T-helper 2 cell treated with Interferon-gamma antibody and Interleukin-4, amounts not matched to agents 5 μg/mL and 100 μg/mL, for 36 hours (primary cell): ENCODE measurements at places on chromosomes 3 and 15.

GRCh38 chr3:51968883-51969678 lies 1.8 kb upstream of the PCBP4 start:
- DNase-seq: no peak

- no peak for DNase-seq
These were observed 44.7 kb downstream of the NIPA2 start for GRCh38 chr15:22883196-22883595.

GRCh38 chr3:129002573-129003569 lies 1.8 kb downstream of the EFCC1 start:
- no peak for DNase-seq

DNA sequence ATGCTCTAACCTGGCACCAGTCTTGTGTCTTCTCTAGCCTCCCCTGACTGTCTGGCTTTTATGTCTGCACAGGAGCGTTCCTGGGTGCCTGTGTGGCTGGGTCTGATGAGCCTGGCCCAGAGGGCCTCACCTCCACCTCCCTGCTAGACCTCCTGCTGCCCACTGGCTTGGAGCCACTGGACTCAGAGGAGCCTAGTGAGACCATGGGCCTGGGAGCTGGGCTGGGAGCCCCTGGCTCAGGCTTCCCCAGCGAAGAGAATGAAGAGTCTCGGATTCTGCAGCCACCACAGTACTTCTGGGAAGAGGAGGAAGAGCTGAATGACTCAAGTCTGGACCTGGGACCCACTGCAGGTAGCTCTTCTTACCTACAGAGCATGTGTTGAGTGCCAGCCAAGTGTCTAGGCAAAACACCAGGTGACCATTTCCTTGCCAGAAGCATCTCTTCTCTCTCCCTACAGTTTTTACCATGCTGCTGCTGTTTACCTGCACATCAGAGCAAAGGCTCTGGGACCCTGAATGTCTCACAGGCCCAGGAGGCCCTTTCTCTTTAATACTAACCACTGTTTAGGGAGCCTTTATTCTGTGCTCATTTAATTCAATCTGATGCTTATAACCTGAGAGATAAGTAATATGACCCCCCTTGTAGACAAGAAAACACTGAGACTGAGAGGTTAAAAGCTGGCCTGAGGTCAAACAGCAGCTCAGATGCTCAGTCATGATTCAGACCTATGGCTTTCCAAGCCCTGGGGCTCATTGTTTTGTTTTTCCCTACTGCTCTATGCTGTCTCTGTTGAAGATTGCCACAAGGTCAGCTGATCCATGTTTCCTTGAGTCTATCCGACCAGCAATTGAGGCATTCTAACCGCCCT lies 10.4 kb downstream of the PODXL2 start:
- DNase-seq: no peak

DNA sequence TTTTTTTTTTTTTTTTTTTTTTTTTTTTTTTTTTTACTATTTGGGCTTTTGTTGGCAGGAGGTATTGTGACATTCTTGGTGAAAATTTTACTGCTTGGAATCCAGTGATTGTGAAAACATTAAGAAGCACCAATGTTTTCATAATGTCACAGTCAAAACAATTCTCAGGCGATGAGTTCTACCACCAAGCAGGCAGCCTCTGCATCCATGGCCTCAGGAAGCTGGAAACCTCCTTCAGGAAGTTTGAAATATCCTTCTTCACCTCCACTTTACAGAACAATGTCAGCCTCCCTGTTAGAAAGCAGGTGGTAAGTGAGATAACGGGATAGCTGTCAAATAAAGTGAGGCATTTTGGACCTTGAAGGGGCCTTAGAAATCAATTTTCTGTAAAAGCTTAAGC lies 98.3 kb downstream of the MEX3B start:
- no peak for DNase-seq

GRCh38 chr15:42148808-42149492 lies 7.5 kb downstream of the PLA2G4F start:
- DNase-seq: no peak

DNA sequence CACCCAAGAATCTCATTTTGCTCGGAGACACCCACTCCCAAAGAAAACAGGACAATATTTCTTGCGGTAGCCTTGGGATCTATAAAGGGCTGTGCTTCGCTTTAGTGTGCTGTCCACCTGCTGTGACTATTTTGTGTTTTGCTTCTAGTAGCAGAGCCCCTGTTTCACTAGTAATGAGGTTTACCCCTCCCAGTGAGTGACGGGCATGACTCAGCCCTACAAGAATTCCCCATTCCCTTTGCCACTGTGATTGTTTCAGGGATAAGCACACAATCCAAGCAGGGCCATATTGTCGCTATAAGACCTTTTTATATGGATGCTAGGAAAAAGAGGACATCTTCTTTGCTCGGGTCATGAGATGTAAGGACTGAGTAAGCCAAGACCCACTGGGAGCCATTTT lies 62.5 kb upstream of the FOXB1 start:
- DNase-seq: no peak

- no peak for DNase-seq
These were observed 14.7 kb downstream of the IDH2 start for GRCh38 chr15:90087454-90088154.

DNA sequence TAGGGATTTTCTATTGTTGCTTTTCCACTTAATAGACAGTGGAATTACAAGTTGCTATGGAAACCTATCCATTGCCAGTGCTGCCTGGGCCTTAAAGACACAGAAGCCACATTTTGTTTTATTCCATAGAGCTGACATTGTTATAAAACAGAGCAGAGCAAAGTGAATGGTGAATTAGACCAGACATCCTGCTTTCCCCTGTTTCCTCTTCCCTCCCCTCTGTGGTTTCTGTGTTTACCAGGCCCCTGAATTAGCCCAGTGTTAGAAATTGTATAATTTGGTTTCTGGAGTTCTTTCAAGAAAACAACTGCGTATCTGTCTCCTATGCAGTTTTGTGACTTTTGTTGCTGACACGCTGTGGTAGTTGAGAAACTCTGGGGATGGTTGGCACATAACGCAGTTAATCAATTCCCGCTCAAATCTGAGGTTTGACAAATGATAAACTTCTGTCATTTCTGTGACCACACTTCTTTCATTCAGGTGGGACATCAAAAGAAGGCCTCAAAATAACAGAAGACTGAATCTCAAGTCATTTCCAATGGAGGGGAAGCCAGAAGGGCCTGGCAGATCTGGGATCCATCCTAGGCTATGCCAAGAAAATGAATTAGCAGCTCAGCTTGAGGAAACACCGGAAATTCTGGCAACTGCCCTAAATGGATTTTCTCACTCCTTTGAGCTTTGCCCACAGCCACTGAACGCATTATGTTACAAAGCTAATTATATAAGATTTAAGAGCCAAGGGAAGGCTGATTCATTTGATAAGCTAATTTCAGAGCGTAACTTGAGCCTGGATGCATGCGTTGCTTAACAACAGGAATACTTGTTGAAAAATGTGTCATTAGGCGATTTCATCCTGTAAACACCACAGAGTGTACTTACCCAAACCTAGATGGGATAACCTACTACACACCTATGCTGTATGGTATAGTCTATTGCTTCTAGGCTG lies 46.9 kb downstream of the NR1D2 start:
- no peak for DNase-seq

DNA sequence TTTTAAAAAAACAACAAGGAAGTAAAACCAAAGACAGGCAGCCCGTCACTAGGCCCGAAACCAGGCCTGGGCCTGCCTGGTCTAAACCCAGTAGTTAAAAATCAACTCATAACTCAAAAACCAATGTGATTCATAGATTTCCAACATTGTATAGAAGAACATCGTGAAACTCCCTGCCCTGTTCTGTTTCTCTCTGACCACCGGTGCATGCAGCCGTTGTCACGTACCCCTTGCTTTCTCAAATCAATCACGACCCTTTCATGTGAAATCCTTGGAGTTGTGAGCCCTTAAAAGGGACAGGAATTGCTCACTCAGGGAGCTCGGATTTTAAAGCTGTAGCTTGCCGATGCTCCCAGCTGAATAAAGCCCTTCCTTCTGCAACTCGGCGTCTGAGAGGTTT lies 89.5 kb downstream of the DCLK3 start:
- DNase-seq: no peak

DNA sequence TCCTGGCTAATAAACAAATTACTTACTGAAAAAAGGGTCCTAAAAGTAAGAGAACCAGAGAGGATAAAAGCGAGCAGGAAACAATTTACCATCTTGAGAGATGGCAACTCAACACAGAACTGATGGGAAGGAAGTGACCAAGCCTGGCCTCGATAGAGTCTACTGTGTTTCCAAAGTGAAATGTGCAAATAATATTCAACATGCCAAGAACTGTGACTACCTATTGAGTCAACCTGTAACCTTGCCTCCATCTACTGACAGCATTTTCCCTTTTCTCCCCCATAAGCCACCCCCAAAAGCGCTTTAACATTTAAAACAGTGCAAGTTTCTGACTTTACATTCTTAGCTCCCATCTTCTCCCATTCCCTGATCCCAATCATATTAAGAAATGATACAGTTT lies 75.4 kb upstream of the PSMD6 start:
- DNase-seq: no peak

- no peak for DNase-seq
These were observed 174.0 kb upstream of the TPM1 start for GRCh38 chr15:62868507-62868906.

DNA sequence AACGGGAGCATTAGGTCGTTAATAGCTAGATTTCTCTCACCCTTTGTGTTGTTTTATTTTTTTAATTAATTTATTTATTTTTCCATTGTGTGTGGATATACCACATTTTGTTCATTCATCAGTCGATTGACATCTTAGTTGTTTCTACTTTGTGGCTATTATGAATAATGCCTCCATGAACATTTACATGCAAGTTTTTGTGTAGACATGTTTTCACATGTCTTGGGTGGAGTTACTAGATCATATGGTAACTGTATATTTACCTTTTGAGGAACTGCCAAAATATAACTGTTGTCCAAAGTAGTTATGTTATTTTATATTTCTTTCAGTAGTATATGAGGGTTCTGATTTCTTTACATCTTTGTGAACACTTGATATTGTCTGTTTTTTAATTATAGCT lies 18.8 kb downstream of the ZWILCH start:
- no peak for DNase-seq

DNA sequence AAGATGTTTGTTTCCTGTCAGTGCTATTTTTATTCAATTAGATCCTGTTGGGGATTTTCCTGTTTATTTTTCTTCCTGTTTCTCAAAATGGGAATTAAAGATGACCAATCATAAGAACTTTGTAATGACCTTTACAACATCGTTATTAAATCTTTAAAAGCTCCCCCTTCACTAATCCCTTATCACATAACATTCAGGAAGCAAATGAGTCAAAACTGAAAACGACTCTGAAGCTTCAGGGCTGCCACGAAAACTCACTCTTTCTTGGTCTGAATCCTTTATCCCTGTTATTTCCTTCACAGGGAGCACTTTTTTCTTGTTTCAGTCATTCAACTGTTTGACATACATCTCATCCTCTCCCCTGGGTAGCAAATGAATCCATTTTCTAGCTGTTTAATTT lies 75.8 kb upstream of the MB21D2 start:
- no peak for DNase-seq

DNA sequence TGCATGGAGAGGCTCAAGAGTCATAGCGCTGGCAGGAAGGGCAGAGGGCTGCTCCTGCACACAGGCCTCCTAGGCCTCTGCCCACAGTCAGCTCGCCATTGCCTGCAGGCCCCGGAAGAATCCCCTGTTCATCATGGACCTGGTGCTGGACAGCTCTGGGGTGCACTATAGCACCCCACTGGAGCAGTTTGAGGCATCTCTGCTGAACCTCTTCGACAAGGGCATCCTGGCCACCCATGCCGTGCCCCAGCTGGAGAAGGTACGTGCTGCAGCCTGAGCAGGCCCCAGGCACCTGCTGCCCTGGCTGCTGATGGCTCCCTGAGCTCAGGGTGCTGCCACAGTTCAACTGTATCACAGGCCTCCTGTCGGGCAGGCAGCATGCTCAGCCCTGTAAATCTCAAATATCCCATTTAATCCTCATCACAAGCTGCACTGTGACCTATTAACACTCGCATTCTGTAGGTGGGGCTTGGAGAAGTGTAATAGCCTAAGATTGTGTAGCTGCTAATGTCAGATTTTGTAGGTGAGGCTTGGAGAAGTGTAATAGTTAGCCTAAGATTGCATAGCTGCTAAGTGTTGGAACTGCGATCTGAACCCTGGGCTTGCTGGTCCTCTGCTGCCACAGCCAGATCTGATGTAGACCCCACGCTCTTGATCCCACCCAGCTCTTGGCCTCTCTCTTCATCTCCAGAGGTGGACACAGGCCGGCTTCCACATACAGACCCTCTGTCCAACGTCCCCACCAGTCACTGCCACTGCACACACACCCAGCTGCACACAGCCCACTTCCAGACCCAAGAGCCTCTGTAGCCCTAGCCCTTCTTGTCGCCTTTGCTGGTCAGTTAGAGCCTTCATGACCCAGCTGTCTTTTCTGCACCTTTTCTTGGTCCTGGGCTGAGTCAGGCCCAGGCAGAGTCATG lies 31.9 kb downstream of the DNAH1 start:
- no peak for DNase-seq

- DNase-seq: no peak
These were observed 568 bp upstream of the NEK4 start for GRCh38 chr3:52771334-52771681.

- DNase-seq: no peak
These were observed 7.3 kb upstream of the ZBTB38 start for GRCh38 chr3:141360888-141361598.

DNA sequence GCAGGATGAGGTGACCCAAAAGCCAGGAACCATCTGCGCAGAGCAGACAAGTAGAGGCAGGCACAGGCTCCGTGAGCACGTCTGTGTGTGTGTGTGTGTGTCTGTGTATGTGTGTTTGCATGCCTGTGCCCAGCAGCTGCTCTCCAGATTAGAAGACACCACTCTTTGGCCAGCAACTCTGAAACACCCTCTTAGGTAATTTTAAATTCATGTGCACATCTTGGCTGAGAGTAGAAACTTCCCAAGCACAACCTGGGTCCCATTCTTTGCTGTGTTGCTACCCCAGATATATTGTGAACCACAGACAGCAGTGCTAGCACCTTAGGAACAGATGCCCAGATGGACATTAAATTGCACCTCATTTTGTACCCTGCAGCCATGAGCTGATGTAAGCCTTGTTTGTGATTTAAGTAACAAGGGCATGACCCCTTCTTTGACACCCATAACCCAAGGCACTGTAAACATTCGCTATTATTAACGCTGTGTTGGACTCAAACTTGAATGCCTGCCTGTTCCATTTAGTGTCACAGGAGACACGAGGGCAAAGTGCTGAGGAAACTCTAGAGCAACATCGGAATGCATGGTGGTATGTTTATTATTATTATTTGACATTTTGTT lies at the start of gene FILIP1L:
Gene FILIP1L (minus strand): TSS at position 89 of the 618 bp plus-strand sequence.
- no peak for DNase-seq

GRCh38 chr3:143822374-143822773 lies 25.9 kb downstream of the SLC9A9 start:
- no peak for DNase-seq
